ENCODE measurements at places on chromosomes 3 and 15.

DNA sequence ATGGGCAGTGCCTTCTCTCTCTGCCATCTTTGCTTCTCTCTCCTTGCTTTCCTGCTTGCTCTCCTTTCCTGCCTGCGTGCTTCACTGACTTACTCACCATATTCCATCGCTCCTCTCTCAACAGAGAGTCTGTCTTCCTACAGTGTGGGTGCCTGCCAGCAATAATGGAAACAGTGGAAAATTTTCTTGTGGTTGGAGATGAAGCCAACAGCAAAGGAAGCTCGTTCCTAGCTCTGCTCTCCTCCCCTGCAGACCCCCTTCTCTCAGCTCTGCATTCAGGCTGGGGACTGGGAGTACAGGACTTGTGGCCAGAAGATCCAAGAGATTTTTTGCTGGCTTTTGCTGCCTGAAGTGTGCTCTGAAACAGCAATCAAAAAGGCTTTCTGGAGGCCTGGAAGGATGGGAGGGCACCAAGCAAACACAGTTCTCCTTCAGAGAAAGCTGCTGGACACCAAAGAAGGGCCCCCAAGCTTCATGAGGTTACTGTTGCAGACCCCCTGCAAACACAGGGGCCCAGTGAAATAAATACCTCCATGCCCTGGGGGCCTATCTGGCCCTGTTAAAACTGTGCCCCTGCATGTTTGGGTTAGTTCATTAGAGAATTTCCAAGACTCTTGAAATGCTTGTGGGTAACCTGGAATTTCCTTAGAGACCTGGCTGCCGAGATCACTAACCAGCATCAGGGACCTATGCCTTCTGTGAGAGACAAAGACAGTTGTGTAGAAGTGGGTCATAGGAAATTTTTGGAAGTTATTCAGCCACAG is 149.9 kb upstream of the RASGRP1 start:
- DNase-seq, result no peak

DNA sequence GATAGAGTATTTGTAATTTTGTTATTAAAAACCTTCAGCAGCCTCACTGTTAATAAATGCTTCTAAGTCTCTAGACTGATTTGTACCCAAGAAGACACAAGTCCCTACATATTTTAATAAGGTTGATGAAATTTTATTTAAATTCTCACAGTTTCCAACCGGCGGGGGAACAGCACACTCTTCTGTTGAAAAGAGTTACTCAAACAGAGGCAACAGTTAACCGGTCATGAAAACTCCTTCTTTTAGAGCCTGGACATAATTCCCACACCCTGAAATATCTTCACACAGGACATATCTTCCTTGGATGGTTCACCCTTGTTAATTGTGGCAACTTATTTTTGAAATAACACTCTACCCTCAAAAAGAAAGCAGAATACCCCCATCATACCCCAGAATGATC is 278.8 kb downstream of the FOXP1 start:
- DNase-seq, result no peak

GRCh38 chr3:48934333-48934991 is 15.8 kb downstream of the ARIH2 start:
- DNase-seq, result no peak

GRCh38 chr3:27252646-27253045 is 116.5 kb downstream of the NEK10 start:
- DNase-seq, result no peak

- DNase-seq, result no peak
These were observed 240.8 kb upstream of the KCNMB2 start for GRCh38 chr3:178295292-178295912.

DNA sequence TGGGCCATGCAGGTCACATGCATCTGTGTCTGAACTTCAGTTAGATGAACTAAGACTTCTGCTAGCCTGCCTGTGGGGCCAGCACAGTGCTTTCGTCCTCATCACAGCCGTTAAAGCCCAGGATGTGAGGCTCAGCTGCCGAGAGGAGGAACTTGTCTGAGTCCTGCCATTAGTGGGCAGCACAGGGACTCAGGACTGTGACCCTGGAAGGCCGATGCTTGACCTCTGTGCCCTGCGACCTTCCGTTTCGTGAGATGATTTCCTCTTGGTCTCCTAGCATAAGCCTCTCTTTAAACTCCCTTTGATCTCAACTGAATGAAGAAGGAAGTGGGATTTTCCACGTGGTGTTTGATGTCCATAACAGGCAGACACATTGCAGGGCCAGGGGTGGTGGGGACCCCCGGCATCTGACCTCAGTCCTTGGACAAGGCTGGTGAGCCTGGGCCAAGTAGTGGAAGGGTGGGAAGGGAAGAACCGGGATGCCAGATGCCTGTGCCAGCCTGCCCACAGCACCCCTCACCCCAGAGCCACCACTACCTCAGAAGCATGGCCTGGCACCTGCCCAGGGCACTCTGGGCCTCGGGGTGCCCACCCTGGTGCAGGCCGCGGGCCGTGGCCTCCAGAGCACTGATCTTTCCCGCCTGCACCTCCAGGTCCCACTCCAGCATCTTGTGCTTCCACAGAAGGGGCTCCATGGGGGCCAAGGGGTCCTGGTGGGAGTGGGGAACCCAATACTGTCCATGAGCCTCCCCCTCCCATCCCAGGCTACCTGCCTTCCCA is 21.6 kb downstream of the PLA2G4B start:
- no peak for DNase-seq

- no peak for DNase-seq
These were observed 1.4 kb downstream of the ARL14 start for GRCh38 chr3:160678292-160678842.

DNA sequence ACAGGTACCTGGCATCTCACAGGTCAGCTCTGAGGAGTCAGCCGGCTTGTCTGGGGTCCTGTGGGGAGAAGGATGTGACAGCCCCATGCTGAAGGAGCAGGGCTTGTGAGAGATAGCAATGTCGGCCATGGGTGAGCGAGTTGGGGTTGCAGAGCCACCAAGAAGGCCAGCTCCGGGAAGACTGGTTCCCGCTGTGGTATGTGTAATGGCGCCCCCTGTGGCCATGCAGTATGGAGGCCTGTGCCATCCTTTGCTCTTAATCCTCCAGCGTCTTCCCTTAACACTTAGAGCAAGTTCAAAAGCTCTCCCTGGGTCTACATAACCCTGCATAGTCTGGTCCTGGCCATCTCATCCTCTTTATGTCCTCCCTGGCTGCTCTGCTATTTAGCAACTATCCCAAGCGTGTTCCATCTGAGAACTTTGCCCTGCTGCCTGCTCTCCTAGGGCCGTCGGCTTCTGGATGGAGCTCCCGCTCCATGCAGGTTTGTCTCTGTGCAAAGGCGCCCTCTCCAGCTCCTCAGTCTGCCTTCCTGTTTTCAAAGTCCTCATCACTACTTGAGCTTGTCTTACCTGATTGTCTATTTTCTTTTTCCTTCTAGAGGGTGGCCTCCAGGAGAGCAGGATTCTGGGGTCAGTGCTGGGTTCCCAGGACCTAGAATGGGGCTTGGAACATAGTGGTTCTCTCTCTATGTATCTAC is 40.8 kb upstream of the IQCF6 start:
- peak; percentile 15 for DNase-seq

DNA sequence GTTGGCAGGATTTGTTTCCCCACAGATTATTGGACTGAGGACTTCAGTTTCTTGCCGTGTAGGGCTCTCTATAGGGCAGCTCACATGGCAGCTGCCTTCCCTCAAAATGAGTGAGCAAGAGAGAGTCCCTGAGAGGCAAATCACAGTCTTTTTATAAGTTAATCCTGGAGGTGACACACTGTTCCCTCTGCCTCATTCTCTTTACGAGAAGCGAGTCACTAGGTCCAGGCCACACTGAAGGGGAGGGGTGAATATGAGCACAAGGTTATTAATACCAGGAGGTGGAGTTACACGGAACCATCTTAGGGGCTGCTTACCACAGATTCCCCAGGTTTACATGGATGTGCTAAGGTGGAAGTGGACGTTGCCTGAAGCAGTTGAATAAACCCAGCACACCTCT is 77.0 kb downstream of the LPP start:
- no peak for DNase-seq

DNA sequence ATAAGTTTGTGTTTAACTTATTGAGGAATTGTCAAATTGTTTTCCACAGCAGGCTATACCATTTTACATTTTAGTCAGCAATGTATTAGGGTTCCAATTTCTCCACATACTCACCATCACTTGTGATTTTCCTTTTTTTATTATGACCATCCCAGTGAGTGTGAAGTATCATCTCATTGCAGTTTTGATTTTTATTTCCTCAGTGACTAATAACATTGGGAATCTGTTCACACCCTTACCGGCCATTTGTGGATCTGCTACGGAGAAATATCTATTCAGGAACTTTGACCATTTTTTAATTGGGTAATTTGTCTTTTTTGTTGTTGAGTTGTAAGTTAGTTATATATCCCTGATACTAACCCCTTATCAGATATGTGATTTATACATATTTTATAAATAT is 54.8 kb upstream of the LMCD1 start:
- DNase-seq, result no peak

DNA sequence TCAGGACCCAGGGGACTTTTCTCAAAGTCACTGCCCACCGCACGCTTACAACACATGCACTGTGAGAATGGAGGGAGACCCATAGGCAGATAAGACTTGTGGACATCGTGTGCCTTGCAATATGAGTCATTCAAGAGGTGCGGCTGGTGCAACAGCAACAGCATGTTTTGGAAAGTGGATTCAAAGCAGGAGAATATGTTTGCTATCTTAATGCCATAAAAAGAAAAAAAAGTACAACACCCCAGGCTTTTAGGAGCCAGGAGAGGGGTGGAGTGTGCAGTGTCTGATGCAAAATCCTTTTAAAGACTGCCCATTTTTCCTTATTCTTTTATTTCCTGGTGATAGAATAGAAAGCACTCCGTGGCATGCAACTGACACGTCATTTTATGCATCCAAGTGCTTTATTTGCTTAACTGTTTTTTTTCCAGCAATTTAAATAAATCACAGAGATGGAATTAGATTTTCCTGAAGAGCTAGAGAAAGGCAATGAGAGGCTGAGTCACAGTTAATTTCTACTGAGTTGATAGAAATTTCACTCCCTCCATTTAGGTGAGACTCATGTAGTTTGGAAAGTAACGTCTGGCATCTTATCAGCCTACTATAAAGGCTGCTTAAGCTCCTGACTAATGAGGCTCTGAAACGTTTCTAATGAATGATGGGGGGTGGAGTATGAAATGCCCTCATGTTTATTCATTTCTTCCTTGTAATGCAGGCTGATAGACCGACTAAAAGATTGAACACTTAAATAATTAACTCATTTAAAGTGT is 96.4 kb downstream of the NSUN3 start:
- DNase-seq, result no peak

Measured in NCI-H1930 (cell line).